ENCODE measurements at places on chromosomes 6 and 20.

- no peak for DNase-seq
Measured at GRCh38 chr6:22819209-22819608, 249.8 kb downstream of the HDGFL1 start.

DNA sequence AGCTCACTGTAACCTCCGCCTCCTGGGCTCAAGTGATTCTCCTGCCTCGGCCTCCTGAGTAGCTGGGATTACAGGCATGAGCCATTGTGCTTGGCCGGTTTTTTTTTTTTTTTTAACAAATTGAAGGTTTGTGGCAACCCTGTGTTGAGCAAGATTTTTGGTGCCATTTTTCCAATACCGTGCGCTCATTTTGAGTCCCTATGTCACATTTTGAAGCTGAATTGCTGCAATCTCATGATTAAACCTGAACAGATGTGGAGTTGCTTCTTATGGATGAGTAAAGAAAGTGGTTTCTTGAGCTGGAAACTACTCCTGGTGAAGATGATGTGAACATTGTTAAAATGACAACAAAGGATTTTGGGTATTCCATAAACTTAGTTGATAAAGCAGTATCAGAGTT, 16.6 kb downstream of the SASH1 start:
- DNase-seq = no peak

DNA sequence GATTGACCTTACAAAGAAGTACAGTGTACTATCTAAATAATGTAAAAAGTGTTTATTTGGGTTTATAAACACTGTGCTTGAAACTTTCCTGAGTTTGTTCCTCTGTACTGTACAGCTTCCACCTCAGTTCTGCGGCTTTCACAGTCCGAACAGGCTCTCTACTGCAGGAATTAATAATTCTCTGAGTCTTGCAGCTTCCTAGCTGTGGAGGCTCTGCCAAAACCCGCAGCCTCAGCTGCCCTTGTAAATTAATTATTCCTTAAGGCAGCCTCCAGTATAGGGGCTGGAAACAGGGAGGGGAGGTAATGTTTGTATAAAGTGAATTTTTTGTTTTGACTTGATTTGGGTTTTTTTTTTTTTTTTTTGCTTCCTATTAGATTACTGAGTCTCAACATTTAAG, 19.2 kb downstream of the TSPYL4 start:
- no peak for DNase-seq

DNA sequence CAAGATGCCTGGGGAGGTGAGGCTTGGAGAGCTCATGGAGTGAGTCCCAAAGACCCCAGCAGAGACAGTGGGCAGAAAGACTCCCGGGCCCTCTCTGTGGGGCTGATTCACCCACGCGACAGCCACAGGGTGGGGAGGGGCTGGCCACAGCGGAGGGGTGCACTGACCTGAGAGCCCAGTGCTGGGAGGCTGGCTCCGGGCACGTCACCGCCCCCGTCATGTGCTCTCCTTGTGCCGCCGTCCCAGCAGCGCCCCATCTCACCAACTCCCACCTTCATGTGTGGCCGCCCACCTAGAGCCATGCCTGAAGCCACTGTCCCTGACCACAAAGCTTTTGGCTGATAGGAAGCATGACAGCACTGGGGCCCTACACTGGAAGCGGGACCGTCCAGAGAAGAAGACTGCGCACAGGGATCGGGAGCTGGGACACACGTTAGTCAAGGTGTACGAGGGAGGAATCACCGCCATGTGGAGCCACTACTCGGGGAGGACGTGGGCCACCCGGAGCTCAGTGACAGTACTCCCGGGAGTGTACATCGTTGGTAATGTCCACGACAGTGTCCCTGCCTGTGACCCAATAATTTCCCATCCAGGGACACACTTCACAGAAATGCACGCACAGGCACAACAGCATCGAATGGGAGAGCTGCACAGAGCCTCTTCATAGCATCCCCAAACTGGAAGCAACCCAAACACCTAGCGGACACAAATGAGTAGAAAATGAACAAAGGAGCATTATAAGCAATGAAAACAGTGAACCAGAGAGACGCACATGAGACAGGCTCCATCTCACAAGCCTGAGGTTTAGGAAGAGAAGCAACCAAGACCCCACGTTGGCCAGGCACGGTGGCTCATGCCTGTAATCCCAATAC, 28.4 kb upstream of the FOXC1 start:
- DNase-seq = no peak

DNA sequence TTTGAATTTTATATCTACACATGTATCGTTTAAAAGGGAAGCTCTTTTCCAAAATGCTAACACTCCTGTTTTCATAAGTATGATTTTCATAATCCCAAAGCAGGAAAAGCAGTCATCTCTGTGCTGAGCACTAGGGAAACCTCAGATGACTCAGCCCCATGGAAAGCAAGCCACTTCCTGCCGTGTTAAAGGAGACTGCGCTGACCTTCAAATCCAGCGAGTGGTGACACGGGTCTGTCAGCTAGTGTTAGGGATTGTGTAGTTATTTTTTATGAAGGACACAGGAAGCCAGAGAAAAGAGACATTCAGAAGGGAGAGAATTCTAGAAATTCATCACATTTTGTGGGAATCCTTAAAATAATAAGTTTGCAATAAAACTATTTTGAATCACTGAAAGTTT, 57.0 kb upstream of the CD93 start:
- DNase-seq = no peak

GRCh38 chr6:18148304-18149025, 6.4 kb downstream of the TPMT start:
- DNase-seq = no peak

DNA sequence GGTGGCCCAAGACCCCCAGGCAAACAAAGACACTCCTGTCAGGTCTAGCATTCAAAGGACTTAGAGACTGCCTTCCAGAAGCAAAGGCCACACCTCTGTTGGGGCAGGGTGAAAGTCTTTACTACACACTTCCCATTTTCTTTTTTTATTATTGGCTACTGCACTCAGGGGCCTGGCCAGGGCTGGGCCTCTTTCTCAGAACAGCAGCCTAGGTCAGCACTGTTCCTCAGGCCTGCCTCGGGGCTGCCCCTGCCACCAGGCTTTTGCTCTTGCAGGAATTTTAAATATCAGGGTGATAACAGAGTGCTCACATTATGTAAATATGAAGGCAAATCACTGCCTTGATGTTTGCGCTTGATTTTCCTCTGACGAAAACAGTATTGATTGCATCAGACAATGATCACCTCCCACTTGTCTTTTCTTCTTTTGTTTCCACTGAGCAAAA, 18.5 kb downstream of the GSTA4 start:
- no peak for DNase-seq

DNA sequence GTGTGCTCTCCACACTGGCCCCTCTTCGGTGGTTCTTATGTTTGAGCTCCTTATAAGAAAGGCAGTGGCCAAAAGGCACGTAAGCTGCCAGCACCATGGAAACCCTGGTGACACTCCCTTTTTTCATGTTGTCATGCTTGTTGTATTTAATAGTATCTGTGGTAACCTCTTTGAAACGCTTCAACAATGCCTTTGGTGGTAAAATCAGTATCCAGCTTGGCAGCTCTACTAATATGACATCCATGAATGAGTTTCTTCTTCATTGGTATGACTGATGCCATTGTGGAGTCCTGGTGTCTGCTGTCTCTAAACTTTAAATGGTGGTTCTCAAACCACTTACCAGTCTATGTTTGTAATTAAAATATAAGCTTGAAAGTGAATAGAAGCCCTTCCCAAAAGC, 10.7 kb upstream of the MYLK2 start:
- DNase-seq = no peak

- DNase-seq = peak; percentile 34
Measured at GRCh38 chr20:45311589-45312211, 3.6 kb upstream of the MATN4 start.

DNA sequence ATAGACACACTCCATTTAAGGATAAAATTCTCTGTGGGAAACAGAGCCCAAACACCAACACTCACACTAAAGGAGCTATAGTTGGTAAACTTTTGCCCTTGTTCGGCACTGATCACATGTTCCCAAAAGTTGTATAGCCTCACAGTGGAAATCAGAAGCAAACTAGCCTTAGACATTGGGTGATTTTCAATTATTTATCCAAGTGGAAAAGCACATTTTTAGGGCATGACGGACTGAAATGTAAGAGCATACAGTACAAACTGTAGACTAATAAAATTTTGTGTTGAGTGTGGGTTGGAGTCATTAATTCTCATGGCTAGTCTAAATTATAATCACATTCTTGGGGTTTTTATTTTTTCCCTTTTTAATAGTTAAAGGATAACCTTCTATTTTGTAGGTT, 202.4 kb downstream of the MOXD1 start:
- DNase-seq = no peak

DNA sequence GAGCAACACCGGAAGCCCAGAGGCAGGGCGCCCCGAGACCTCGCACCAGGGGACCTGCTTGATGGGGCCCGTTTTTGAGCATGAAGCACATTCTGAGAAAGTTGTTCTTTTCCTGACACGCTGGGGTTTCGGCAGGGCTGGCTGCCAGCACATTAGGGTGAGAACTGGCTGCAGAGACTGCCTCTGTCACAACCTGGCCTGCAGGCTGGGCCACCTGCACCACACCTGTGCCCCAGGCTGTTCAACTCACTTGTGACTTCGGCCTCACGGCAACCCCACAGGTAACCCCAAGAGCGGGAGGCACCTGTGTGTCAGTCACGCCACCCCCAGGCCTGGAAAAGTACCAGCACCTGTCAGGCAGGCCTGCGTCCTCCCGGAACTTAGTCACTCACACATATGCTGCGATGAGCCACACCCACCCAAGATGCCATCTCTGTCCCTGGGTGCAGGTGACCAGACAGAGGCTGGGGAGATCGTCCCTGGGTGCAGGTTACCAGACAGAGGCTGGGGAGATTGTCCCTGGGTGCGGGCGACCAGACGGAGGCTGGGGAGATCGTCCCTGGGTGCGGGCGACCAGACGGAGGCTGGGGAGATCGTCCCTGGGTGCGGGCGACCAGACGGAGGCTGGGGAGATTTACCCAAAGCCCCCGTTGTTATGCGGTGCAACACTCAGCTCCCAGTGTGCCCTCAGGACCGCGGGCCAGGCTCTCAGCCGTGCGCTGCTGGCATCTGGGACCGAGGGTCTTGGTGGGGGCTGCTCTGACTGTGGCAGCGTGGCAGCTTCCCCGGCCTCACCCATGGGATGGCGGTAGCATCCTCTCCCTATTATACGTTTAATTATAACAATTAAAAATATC, 82.5 kb upstream of the BHLHE23 start:
- DNase-seq = no peak

DNA sequence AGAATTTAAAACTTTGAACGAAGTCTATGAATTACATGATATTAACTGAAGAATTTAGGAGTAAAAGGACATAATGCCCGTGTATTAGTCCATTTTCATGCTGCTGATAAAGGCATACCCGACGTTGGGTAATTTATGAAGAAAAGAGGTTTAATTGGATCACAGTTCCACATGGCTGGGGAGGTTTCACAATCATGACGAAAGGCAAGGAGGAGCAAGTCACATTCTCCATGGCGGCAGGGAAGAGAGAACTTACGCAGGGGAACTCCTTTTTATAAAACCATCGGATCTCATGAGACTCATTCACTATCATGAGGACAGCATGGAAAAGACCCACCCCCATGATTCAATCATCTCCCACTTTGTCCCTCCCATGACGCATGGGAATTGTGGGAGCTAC, 210.6 kb downstream of the CD83 start:
- no peak for DNase-seq
